HT1080 (cell line): ENCODE measurements at places on chromosomes 4 and X.

- DNase-seq, result peak; percentile 84
These were observed 115.8 kb upstream of the BMPR1B start for GRCh38 chr4:94641702-94642560.

DNA sequence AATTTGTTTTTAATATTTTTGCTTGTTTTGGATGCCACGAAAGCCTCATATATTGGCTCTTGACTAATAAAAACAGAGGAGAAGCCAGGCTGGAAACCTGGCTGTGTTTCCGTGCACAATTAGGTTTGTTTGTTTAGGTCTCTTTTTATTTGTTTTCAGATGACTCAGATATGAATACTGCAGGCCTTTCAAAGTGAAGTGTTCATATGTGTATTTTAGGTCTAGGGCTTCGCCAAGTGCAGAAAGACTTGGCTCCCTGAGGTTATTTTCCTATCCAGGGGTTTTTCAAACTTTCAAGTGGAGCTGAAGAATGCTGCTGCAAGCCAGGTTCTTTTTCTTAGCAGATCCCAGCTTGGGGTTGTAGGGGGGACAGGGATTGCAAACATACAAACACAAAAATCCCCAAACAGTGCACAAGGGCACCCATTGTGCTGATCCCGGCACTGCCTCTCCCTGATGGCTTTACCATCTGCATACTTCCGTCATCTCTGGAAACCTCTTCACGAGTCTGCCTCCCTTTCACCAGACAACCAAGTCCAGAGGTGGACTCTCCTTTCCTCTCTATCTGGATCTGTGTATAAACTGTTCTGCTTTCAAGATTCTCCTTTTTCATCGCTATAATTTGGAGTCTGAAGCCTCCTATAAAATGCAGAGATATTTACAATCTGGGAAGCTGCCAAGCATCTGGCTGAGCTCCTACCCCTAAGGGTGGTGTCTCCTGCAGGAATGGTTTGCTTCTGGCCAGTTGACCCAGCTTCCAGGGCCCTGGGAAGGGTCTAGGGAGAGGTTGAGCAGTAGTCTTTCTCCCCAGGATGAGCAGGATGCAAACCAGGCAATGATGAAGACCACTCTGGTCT is 108.6 kb downstream of the SMIM20 start:
- DNase-seq, result peak; percentile 28

DNA sequence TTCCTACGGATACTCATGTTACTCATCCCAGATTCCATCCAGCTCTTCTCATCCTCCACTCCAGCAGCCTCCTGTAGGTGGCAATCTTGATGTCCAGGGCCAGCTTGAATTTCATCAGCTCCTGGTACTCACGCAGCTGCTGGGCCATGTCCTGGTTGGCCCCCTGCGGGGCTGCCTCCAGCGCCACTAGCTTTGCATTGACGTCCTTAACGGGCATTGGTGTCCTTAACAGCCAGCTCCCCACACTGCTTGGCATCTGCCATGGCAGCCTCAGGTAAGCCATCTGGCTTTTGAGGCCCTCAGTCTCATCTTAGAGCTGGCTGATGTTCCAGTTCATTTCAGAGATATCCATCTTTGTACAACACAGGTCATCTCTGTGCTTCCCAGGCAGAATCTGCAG is 223.7 kb downstream of the FGF13 start:
- DNase-seq, result no peak

GRCh38 chr4:31768756-31769155 is 1048.6 kb downstream of the PCDH7 start:
- no peak for DNase-seq

- peak; percentile 77 for DNase-seq
These were observed 9.8 kb downstream of the SPP1 start for GRCh38 chr4:87985097-87985886.

DNA sequence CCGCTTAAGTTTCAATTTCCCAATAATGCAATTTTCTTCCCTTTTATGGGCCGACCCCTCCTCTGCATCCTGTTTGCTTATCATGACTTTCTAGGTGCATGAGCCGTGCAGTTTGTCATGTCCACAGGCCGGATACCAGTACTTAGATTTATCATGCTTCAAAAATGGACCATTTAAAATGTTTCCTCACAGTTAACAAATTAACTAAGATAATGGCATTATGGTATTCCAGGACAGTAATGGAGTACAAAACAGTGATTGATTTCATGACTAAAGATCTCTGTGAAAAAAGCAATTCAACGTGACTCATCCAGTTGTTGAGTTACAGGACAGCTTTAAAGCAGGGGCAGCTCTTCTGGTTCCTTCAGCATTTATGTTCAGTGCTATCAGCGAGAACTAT is 23.0 kb downstream of the SNX25 start:
- peak; percentile 18 for DNase-seq

DNA sequence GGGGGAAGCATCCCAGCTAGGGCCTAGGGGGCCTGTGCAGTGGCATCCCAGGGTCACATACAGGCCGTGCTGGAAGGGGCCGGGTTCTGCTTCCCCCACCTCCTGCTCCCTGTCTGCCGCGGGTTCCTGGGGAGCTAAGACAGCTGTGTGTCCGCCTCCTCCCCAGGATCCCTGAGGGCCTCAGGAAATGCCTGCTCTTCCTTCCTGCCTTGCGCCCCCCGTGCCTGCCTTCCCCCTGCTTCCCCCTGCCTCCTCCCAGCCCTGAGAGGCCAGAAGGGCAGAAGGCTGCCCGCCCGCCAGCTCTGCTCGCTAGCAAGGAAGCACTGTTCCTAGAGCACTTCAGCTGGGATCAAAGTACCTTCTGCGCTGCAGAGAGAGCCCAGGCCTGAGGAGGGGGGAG is 2.9 kb upstream of the BGN start:
- DNase-seq, result no peak

DNA sequence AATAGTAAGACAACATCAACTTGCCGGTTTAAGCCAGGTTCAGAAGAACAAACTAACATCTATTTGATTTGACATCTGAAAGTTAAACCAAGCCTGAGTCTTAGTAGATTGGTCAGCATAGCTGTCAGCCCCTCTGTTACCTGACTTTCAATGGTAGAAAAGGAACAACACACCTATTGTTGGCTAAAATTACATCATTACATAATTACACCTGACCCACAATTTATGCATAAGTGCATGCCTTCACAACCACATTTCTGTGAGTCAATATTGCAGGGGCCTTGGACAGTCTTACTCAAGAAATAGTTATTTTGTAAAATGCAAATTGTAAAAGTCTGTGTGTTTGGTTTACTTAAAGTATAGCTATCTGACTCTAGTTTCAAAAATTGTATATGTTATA is 36.2 kb downstream of the EGFL6 start:
- no peak for DNase-seq

- DNase-seq, result no peak
These were observed 329 bp downstream of the TBC1D14 start for GRCh38 chr4:6909970-6910339.

GRCh38 chr4:184628103-184628502 is 21.1 kb downstream of the CASP3 start:
- peak; percentile 27 for DNase-seq

DNA sequence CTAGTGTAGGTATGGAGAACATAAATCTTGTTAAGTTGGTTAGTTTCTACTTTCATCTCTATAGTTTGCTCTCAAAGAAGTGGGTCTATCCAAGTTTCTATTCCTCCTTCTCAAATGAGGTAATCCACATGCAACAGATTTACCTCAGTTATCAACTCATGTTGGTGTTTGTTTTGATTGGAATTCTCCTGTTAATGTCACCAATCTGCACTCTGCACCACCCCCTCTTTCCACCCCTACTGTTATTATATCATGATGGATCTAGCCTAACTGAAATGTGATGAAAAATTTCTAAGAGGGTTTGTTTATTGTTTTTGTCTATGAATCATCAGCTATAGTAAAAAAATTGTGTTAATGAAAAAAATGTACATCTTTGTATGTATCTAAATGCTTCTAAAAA is 66.1 kb downstream of the AGTR2 start:
- no peak for DNase-seq

- DNase-seq, result peak; percentile 97
These were observed 80.8 kb downstream of the ANKRD50 start for GRCh38 chr4:124631760-124632159.

DNA sequence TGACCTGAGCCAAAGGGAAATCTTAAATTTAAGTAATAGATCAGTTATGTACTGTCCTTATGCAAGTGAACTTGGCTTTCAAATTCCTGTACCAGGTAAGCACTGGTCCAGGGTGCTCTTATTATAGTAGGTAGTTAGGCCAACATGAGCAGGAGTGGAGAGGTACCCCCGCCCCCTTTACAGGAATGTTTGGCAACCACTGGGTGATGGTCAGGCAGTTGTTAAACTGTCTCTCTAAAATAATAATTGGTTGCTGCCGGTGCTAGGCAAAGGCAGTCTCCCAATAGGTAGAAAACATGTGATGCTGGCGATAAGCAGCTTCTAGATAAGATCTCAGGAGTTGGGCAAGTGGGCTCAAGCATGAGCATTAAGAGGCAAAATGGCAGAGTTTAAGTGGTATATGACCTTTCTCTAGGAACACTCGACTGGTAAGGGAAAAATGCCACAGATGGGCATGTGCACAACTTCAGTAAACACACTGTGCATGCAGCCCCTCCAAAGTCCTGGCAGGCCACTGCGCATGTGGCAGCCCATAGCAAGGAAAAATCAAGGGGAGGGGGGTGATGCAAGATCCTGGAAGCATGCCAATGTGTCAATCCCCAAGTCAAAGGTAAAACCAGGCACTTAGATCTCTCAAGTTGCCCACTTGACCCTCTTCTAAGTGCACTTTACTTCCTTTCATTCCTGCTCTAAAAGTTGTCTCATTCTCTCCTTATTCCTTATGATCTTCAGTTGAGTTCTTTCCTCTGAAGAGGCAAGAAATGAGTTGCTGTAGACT is 1239.7 kb downstream of the C4orf33 start:
- DNase-seq, result no peak

- DNase-seq, result peak; percentile 62
These were observed 646.6 kb downstream of the ANKRD50 start for GRCh38 chr4:124065936-124066335.

- peak; percentile 42 for DNase-seq
These were observed 140.2 kb upstream of the KLF3 start for GRCh38 chr4:38523524-38524448.

DNA sequence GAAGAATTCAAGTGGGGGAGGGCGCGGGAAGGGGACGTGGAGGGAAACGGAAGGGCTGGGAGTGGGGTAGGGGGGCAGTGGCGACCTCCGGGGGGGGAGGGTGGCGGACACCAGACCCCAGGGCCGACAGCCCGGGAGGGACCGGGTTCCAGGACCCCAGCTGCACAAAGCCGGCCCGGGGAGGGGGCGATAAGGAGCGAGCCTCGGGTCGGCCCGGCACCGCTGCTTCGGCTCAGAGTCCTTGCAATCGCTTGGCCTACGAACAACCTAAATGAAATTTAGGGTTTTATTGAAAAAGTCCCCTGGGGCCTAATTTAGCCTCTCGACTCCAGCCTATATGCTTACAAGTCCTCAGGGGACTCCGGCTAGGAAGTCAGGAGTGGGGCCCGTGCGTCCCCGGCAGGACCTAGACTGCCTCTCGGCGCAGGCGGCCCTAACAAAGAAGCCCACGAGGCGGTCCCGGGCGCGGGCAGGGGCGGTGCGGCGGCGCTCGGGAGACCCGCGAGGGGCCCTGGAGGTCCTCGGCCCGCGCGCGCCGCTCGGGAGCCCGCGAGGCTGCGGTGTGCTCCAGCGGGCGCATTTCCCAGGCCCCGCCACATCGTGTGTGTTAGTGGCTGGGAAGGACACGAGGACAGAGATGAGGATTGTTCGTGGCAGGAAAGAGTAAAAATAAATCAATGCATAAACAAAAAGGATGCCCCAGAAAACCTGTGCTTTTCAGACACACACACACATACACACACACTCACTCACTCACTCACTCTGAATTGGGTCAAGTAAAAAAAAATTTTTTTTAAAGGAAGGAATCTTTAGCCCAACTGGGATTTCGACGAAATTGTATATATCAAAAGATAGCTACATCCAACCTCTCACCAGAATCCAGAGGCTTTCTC is 70.0 kb downstream of the MGST2 start:
- DNase-seq, result no peak

- DNase-seq, result peak; percentile 37
These were observed 160.1 kb upstream of the MBNL3 start for GRCh38 chrX:132648895-132649294.
